Activated effector memory CD4-positive, alpha-beta T cell treated with Interleukin-2 at 50 U/mL for 16 hours (primary cell): ENCODE measurements at places on chromosomes 2 and 18.

DNA sequence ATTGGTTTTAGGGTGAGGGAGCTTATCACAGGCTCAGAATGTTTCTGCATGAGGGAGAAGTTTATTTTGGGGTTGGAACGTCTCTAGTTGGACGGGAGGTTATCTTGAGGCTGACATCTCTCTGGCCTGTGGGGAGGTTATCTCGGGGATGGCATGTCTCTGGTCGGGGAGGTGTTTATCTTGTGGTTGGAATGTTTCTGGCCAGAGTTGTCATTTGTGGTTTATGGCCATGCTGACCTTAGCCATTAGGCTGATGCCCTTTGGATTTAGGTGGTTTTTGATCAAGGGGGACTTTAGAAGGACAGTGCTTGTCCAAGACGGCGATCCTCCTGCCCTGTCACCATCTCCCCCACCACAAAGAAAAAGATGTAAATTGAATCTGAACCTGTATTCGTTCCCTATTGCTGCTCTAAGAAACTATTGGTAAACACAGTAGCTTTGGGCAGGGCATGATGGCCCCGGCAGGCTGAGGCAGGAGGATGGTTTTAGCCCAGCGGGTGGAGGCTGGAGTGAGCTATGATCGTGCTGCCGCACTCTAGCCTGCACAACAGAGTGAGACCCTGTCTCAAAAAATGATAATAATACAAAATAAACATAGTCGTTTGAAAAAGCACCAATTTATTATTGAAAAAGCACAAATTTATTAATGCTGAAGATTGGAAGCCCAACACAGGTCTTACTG, 17.8 kb upstream of the MPPE1 start:
- DNase-seq, result no peak

GRCh38 chr2:46229134-46230063, 67.8 kb upstream of the EPAS1 start:
- no peak for DNase-seq

GRCh38 chr2:116732322-116732721, 1082.2 kb upstream of the DDX18 start:
- no peak for DNase-seq

DNA sequence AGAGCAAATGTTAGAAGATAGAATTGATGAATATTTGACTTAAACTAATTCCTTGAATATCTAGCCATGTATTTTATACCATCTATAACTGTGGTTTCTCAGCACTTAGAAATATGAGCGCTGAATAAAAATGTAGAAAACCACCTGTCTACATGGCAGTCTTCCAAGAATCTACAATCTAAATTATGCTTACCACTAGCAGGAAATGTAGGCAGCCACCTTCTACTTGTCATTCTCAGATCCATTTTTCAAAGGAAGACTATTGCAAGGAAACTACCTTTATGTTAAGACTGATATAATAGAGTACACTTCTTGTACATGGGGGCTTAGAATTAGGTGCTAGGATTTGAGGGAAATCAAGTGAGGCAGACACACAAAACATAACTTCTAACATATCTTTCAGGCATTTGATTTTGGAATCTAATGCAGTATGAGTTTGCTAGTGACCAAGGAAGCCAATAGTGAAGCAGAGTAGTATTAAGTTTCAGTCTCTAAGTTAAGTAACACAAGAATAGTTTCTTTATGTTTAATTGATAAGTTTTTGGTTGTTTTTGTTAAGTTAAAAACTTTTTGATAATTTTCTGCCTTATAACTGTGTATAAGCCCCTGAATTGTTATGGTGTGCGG, 175.9 kb upstream of the ITGA4 start:
- no peak for DNase-seq

- no peak for DNase-seq
Observed at GRCh38 chr2:5690718-5691220, 1.4 kb upstream of the SOX11 start.

GRCh38 chr18:10234281-10234680, 220.2 kb upstream of the APCDD1 start:
- DNase-seq, result no peak

DNA sequence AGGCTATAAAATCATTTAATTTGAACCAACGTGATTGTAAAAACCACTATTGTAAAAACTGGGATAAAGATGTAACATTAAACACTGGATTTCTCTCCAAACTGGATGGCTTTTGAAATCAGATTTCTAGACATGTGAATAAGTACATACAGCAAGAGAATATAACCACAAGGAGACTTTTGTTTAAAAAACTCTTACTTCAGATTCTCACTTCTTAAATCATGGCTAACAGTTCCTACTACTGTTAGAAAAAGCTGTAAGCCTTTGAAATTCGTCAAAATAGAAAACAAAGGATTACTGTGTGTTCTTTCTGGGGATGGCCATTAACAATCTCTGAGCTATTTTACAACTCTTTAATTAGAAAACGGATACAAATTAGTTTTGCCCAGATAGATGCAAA, 39.4 kb upstream of the SH3BP4 start:
- DNase-seq, result no peak

GRCh38 chr2:33213244-33213643, 263.2 kb upstream of the RASGRP3 start:
- DNase-seq, result no peak

DNA sequence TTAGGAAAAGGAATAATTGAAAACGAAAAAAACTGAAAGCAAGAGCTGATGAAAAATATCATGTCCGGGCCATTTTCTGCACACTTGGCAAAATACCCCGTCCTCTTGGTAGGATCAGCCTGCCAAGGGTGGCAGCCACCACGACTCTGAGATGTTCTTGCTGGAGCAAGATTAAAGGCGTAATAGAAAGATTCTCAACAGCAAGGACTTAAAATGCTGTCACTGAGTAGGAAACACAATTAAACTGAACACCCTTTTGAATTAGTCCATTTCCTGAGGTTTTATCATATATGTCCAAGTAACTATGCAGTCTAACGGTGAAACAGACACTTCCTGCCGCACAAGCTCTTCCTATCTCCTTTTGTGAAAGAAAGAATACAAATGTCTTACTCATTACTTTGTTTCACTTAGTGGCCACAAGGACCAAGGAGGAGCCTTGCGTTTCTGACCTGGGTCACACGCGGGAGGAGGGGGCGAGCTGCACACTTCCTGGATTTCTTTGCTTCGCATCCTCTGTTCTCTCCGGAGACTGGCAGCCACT, 222.7 kb downstream of the PIEZO2 start:
- DNase-seq, result no peak

DNA sequence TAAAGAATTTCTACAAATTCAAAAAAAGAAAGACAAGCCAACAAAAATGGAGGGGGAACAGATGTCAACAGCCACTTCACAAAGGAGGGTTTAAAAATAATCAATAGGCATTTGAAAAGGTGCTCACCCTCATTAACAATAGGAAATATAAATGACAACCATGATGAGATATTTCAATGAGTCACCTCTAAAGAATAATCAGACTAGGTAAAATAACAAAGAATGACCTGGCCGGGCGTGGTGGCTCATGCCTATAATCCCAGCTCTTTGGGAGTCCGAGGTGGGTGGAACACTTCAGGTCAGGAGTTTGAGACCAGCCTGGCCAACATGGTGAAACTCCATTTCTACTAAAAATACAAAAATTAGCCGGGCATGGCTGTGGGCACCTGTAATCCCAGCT, 133.6 kb downstream of the KCNE4 start:
- no peak for DNase-seq

DNA sequence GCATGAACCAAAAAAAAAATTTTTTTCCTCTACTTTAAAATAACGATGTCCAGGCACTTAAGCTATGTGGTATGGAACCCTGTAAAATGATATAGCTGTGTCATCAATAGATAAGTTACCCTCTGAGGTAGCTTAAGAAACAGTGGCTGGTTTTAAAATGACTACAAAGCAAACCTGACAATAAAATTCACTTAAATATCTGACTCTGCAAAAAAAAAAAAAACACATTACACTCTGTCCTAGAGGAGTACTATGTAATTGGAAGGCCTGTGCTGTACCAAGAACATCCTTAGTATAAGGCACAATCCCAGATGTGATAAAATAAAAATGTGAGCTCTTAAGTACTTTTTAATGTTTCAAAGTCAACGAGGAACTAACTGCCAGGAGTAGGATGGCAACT, 322.4 kb downstream of the ALK start:
- DNase-seq, result no peak

GRCh38 chr2:11071211-11071610, 84.1 kb upstream of the SLC66A3 start:
- DNase-seq, result no peak

DNA sequence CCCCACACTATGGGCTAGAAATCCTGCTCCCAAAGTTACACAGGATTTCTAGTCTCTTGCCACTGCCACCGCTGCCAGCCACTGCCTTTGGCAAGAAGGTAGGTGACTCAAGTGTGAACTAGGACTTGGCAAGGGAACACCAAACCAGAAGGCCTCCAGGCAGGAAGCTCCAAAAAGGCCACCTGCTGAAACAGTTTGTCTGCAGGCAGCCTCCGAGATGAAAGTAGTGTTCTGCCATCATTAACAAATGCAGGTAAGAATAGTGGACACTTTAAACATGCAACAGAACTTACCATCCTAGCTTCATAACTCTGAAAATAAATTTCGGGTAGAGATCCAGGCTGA, 3.9 kb downstream of the ANKRD44 start:
- no peak for DNase-seq

DNA sequence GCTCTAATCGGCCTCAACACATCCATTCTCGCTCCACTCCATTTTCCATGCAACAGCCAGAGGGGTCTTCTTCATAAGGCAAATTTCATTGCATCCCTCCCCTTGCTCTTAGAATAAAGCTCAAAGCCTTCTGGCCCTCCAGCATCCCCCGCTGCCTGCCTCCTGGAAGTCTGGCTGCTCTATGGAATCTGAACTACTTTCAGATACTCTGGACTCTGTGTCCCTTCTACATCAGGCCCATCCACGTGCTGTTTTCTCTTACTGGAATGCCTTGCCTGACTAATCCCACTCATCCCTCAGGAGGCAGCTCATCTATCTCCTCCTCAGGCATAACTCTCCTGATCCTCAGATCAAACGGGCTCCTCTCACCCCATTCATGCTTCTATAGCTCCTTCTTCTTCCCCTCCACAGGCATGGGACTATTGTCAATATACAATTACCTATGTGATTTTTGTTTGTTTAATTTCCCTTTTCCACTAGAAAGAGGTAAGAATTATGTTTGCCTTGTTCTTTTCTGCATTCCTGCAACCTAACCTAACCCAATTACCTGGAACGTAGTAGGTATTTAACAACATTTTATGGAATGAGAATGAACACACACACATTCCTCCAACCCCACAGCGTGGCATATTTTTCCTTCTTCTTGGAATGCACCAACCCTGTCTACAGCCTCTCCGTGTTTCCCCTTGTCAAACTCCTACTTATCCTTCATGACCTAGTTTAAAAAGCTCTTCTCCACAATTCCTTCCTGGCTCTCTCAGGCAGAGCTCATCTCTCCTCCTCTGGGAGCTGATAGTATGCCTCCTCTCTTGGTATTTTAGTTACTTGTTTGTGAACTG, 49.5 kb downstream of the LBH start:
- no peak for DNase-seq

DNA sequence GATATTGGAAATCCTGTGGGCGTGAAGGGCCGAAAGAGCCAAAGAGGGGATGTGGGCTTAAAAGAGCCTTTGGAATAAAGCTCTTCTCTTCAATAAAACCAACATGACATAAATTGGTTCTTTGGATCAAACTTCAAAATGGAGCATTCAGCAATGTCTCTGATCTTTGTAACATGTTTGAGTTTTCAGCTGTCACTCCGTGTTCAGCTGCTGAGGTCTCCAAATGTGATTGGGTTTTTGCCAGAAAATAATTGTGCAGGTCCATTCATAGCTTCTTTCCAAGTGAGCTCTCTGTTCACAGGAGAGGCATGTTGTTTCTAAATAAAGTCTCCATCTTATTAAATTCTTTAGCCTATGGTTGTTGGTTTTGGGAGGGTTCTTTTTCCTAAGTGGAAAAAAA, 127.6 kb upstream of the CCDC68 start:
- no peak for DNase-seq

GRCh38 chr2:43276266-43276941, 50.0 kb upstream of the ZFP36L2 start:
- no peak for DNase-seq

- DNase-seq, result no peak
Observed at GRCh38 chr2:239022437-239023260, 174.8 kb downstream of the TWIST2 start.

DNA sequence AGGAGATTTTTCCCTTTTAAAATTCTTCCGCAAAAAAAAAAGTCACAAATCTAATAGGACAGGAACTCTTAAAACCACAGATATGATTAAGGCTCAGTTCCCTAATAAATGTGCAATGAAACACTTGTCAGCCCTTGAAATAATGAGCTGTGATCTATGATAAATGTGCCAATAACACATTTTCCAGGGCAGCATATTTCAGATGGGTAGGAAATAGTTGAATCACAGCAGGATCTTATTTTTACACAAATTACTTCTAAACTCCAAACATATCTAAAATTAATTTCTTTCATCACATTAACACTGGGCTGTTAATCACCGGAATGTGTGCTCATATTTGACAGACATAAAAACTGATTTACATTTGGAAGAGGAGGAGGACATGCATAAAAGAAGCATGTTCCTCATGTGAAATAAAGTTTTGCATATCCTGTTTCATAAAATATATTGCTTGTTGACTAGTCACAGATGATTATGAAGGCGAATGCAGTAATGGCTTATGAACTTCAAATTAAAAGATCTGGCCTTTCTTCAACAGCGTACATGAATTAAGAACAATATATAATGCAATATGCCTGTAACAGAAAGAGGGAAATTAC, 281.4 kb downstream of the PAX3 start:
- DNase-seq, result no peak

GRCh38 chr2:66555091-66555490, 120.2 kb downstream of the MEIS1 start:
- no peak for DNase-seq

DNA sequence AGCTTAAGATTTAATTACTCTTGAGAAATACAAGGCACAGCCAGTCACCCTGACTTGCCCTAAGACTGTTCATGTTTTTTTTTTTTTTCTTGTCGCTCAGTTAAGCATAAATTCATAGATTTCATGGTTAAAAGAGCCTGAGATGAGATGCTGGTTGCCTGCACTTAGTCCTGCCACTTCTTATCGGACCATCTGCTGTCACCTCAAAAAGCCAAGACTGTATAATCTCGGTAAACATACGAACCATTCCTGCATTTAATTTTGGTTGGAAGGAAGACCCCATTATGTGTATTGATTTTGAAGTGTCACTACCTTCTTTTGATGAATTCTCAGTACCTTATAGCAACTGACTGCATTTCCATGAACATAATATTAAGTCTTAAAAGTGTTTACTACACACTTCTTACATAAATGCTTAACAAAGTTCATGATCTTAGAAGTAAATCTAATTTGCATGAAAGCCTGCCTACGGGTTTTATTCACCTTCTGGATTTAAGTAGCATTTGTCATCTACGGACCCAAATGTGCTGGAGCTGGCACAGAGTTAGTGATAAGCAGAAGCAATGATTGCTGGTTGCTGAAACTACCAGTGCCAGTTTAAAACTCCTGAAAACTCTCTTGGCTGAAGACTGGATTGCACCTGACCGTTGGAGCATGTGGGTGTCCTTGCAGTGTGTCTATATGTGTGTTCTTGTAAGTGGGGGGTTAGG, 843.4 kb downstream of the TMEM182 start:
- DNase-seq, result no peak
